ENCODE measurements at places on chromosomes 5 and 9.
A peak's percentile ranks its signal among the peaks of the same experiment; 100 is the strongest.

GRCh38 chr9:83934569-83935275 is 13.5 kb upstream of the KIF27 start:
- DNase-seq, result no peak

- DNase-seq, result no peak
Measured at GRCh38 chr9:125639057-125639456, 68.0 kb downstream of the MAPKAP1 start.

GRCh38 chr9:88464851-88465250 is 70.1 kb upstream of the NXNL2 start:
- DNase-seq, result no peak

DNA sequence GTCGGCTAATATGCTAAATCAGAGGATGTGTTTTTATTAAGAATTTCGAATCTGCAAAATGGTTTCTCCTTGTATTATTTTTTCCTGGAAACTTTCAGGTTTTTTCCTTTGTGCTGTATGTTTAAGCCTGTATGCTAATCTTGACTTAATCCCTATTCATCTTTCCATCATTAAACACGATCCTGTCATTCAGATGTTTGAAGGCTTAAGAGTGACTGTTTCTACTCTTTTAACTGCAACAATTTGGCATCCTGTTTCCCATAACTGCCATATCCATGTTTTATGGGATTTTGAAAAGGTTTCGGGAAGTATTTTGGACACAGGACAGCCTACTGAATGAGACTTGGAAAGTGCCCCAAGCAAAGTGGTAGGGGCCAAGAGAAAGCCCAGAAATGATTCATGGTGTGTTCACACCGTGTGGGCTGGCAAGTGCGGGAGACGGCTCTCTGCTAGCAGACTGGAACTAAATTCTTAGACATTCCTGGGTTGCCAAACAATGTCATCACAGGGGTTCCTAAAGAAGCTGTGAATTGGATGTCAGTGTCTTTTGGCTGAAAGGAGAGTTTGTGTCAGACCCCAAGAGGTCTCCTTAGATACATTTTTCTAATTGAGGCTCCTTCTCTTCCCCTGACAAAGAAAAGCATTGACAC is 125.4 kb upstream of the ADAMTS16 start:
- DNase-seq, result no peak

GRCh38 chr5:6543830-6544560 is 88.8 kb downstream of the NSUN2 start:
- no peak for DNase-seq

GRCh38 chr5:154757814-154758406 is 2.7 kb downstream of the LARP1 start:
- DNase-seq, result no peak

DNA sequence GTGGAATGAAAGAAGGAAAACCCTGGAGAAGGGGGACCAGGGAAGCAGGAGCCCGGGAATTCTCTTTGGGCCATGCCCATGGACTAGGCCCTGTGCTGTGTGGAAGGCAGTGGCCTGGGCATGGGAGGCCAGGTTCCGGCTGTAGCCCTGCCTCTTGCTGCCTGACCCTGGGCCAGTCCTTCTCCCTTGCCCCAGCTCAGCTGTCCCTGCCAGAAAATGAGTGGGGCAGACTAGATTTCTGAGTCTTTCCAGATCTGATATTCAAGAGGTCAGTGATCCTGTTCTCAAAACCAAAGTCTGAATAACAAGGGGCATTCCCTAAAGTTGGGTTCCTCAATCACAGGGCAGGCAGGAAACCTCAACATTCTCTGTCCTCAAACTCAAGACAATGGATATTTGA is 24.8 kb upstream of the CORO2A start:
- no peak for DNase-seq

GRCh38 chr5:91379914-91380490 is 3.1 kb downstream of the ARRDC3 start:
- peak; percentile 94 for DNase-seq

GRCh38 chr5:170584450-170585058 is 80.7 kb downstream of the KCNIP1 start:
- DNase-seq, result no peak

GRCh38 chr5:134777366-134777765 is 18.8 kb downstream of the DDX46 start:
- no peak for DNase-seq

GRCh38 chr5:9338796-9339195 is 207.1 kb downstream of the SEMA5A start:
- no peak for DNase-seq

DNA sequence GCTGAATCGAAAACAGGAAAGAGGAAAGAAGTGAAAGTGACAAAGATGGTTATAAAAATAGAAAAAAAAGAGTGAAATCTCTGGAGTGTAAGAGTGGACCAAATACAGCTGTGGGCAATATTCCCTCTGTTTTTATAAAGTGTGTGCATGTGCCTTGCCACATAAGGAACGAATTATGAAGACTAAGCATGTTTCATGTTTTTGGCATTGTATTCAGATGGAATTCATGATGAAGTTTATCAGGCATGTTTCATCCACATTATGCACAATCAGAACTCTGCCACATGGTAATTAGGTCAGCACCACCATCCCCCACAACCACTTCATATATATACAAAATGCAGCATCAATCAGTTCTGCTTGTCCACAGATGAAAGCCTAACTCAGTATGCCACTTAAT is 348.0 kb downstream of the ZNF608 start:
- no peak for DNase-seq

DNA sequence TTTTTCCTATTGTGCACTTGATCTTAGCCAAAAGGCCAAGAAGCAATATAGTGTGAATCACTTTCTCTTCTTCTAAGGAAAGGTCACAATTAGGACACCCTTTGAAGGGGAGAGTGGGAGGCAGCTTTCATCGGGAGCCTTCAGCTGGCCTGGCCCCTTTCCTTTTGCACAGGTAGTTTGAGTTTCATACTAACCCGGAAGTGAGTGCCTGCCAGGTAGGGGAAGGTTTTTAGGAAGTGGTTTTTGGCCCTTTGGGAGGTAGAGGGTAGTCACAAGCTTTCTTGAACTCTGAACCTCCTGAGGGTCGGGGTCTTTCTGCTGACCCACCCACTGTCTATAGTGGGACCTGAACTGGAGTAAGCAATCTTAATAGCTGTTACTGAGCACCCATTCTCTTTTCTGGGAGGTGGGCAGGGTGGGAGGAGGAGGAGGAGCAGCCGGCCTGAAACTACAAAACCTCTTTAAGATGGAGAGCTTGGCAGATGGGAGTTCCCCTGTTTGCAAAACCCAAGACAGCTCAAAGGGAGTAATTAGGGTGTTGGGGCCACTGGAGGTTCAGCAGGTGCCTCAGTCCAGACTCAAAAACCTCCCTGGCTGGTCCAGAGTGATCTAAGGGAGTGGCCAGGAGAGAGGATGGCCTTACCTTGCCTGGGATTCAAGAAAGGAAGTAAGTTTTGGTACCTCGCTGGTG is 6.0 kb downstream of the LARP1 start:
- DNase-seq, result no peak

DNA sequence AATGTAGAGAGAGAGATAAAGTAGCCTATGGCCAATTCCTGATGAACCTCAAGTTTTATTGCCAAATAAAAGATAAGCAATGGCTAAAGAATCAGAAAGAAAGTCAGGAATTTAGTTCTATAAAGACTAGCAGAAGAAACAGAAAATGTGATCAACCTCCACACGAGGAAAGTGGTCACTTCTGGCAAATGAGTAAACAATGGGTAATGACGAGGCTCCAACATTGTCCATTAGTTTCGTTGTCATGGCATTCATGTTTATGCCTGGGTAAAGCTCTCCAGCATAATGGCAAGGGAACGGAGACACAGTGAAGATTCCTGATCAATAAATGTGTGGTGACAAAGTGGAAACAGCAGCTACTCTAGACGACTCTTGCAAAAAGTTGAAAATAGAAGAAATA is 341.8 kb upstream of the CTNND2 start:
- no peak for DNase-seq

DNA sequence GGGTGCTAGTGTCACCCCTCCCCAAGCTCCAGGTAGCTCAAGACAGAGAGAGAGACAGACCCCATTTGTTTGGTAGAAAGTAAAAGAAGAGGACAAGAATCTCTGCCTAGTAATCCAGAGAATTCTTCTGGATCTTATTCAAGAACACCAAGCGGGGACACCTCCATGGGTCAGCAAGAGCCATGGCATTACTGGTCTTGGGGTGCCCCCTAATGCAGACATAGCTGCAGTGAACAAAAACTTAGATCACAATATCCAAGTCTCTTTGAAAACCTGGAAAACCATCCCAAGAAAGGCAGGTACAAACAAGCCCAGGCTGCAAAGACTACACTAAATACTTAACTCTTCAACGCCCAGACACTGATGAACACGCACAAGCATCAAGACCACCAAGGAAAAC is 29.9 kb upstream of the PDE4D start:
- no peak for DNase-seq

- no peak for DNase-seq
Measured at GRCh38 chr5:127013407-127013806, 17.0 kb downstream of the MARCHF3 start.

- DNase-seq, result peak; percentile 79
Measured at GRCh38 chr5:134524272-134524825, 1.1 kb upstream of the JADE2 start.

GRCh38 chr5:130514984-130515690 is 610.9 kb downstream of the CHSY3 start:
- DNase-seq, result peak; percentile 74

GRCh38 chr9:8388132-8388531 is 588.6 kb upstream of the DMAC1 start:
- no peak for DNase-seq

GRCh38 chr9:35962126-35962906 is 4.4 kb upstream of the OR2S2 start:
- no peak for DNase-seq

- DNase-seq, result no peak
Measured at GRCh38 chr5:148230240-148230639, 8.1 kb upstream of the MARCOL start.

- DNase-seq, result no peak
Measured at GRCh38 chr5:179343719-179344430, 1.4 kb downstream of the ADAMTS2 start.

DNA sequence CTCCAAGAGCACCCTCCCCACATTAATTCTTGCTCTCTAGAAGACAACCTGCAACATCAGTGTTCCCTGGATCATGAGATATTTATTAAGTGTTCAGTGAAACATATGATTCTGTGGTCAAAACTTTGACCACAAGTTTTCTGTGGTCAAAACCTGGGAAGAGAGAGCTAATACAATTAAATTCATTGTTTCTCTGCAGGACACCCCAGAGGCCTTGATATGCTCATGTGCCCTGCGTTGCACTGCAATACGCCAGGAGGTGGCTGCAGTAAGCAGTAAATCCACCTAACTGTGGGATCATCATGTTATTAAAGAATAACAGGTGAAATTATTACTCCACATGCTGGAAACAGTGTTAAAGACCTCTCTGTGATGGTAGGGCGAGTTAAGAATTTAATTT is 109.3 kb upstream of the SPDL1 start:
- no peak for DNase-seq

GRCh38 chr9:88537761-88538091 is 2.7 kb downstream of the NXNL2 start:
- no peak for DNase-seq

- DNase-seq, result peak; percentile 48
Measured at GRCh38 chr9:115008536-115009270, 78.3 kb upstream of the TNFSF8 start.

Data from SW 1271 (cell line).